Fibroblast of skin of left biceps (primary cell): ENCODE measurements at places on chromosomes 13 and 19.

GRCh38 chr13:61136515-61136914 lies 279.1 kb downstream of the PCDH20 start:
- DNase-seq: no peak

- no peak for DNase-seq
These were observed 375.5 kb upstream of the SLITRK5 start for GRCh38 chr13:87295636-87296035.

DNA sequence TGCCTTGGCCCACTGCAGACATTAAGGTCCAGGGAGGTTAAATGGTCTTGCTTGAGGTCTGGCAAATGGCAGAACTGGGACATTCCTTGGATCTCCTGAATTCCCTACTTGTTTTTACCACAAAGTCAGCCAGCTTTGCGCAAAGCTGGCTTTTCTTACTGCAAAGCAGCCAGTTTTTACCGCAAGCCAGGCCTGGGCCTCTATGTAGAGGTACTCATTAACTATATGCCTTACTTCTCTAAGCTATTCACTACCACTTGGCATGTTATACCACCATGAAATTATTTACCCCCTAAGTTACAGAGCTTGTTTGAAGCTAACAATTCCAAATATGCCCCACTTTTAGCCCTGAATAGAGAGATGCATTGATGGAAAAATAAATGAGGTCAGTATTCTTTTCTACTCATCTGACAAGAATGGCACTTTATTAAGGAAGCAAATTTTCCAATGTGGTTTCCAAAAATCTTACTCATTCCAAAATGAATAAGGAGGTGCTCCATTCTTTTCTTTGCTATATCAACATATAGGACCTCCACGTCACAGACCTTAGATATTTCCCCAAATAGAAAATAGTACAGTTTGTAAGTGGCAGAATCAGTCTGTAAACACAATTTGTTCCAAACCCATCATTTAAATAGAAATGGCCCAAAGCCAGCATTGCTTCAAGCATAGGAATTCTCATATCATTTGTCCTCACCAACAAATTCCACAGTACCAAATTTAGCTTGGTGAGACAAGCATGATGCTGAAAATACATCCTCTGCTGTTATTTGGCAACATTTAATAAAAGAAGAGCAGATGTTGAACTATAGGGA lies 143.9 kb upstream of the TSC22D1 start:
- DNase-seq: peak; percentile 81

DNA sequence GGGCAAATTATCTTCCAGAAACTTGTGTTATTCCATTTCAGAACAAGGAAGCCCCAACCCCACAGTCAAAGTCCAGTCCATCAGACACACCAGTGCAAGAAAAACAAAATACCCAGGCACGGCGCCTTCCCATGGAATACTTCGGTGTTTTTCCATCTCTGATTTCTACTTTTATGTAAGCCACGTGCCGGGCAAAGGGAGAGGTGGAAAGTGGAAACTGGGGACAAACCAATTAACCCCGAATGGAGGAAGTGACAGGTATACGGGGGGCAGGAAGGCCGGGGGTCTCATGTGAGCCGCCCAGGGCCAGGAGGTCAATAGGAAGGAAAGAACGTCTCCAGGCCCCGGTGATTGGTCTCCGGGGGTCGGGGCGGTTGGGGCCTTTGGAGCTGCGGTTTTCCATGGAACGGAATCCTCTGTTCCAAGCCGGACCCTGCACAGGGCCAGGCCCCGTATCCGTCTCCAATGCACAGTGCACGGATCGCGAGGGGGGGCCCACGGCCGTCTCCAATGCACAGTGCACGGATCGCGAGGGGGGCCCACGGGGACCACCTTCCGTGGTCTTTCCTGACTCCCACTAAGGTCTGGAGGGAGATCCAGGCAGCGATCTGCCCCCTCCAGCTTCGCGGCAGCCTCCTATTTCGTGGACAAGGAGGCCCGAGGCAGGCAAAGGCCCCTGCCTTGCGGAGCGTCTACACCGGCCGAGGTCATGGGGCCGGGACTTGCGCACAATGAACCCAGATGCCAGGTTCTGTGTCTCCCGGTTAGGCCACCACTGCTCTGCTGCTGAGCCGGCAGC lies 79.7 kb downstream of the GADD45B start:
- DNase-seq: no peak

DNA sequence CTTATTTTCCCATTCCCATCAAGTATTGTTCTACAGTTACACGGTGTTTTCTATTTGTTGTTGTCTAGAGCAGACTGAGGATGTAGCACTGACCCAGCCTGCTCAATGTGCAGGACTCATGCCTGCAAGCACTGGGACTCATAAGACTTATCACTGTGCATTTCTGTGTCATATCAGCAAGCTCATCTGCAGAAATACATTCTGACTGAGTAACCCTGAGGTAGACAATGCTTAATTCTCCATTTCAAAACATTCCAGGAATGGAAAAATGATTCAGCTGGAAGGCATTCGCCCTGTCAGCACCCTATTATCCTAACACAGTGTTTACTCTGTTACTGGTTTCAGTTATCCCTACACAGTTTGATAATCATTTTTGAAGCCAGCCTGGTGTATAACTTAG lies 2506.4 kb downstream of the PCDH9 start:
- DNase-seq: peak; percentile 91

GRCh38 chr13:51267622-51268021 lies 45.4 kb downstream of the FAM124A start:
- no peak for DNase-seq

- DNase-seq: no peak
These were observed at the start of gene SPTBN4 for GRCh38 chr19:40466985-40467734. TSS of gene SPTBN4 (plus strand) at chr19:40467001. CDS start at chr19:40472622, 5,621 bp downstream.

DNA sequence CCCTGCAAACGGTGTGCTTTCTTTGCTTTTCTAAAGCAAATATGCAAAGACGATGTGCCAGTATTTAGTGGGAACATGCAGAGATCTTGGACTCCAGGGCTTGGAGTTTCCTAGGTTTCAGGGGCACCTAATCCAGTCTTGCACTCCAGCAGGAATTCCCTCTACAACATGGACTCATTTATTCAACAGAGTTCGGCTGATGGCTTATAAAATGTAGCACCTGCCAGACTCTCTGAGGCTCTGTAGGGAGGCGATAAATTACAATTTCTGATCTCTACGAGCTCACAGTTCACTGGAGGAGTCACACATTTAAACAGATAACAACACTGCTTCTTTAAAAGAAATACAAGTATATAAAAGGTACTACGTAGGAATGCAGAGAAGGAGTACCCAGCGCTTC lies 143.7 kb downstream of the FGF9 start:
- no peak for DNase-seq

DNA sequence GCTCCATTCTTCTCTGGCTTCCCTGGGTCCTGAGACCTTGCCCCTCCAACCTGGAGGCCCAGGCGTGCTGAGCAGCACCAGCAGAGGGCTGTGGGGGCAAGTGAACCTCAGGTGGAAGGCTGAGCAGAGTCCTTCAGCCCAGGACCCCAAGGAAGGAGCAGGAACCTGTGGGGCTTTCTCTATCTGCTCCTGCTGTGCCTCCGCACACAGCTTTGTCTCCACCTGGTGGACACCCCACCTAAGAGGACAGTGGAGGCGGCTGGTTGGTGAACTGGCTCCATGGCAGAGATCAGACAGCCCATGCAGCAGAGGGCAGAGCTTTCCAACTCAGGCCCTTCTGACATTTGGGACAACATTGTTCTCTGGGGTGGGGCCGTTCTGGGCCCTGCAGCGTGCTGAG lies 19.7 kb downstream of the ZFR2 start:
- DNase-seq: no peak

DNA sequence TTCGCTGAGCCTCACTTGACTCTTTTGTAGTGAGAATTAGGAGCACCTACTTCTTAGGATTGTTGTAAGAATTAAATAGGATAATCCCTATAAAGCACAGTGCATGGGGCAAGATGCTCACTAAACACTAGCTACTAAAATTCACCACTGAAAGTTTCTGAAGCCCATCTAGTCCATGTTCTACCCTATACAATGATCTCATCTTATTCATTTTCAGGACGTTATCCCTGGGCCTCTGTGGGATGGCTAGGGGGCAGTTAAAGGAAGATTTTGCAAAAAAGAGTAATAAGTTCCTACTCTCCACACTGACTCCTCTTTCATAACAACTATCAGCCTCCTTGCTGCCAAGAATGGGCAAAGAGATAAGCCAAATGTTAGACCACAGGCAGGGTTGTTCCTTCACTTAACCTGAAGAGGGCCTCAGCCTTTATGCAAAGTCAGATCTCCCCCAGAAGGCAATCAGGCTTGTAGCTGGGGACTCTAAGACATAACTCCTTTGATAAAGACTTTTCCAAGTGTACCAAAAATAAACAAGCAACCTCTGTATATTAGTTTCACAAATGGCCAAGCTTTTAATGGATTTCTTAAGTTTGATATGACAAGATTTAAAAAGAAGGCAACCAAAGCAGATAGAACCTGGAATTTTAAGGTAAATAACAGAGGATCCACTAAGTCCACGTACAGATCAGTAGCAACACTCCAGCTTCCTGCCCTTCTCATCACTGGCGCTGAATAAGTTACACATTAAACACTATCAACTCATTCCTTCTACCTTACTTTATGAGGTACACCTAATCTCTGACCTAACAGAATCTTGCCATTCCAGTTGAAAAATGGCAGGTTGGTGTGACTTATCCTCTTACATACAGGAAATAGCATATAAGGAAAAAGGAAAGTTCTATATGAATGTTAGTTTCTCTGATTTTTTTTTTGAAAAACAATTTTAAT lies 44.4 kb downstream of the ELF1 start:
- DNase-seq: no peak

DNA sequence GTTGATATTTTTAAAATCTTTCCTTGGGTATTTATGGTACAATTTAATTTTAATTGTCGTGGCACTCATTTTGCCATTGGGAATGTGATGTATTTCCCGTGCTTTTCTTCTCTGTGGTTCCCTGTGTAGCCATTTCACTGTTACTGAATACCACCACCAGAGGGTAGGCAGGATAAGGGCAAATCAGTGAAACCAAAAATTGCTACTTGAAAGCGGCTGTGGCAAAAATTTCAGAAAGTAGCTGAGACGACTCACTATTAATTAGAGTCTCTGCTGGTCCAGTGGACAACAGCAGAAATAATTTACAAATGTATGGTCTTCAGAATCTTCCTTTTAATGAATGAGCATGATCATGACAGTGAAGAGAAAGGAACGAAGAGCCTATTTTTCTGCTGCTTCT lies 34.4 kb upstream of the MIR17HG start:
- DNase-seq: no peak

DNA sequence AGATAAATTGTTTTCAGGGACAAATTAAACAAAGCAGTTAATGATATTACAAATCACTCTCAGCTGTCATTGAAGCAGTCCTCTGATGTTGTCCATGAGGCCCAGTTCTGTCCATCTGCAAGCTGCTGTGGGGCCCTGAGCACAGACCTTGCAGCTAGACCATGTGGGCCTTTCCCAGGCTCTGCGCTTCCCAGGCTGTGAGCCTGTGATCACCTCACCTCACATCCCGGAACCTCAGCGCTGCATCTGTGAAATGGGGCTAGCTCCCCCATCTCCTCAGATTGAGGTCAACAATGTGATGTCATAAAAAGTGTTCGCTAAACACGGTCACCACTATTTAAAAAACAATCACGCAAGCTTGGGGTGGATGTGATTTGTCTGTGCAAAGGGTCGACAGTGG lies 51.9 kb upstream of the UQCRFS1 start:
- DNase-seq: no peak

DNA sequence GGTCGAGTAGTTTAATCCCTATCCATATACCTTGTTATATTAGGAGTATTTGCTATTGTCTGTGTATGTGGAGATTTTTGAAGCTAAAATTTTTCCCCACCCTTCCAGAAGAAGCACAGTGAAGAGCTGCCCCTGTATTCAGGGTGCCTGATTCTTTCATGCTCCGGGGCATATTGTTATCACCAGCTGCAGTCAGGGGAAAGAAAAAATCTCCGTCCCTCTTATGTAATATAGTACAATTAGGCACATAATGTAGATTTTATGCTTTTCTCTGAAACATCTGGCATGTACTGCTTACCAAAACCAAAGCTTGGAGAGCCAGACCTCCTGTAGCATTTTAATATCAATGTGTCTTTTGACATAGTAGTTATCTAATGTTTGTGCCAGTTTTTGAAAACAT lies 214.9 kb upstream of the EDNRB start:
- no peak for DNase-seq

GRCh38 chr13:37163641-37164265 lies 58.3 kb upstream of the CSNK1A1L start:
- DNase-seq: peak; percentile 45

DNA sequence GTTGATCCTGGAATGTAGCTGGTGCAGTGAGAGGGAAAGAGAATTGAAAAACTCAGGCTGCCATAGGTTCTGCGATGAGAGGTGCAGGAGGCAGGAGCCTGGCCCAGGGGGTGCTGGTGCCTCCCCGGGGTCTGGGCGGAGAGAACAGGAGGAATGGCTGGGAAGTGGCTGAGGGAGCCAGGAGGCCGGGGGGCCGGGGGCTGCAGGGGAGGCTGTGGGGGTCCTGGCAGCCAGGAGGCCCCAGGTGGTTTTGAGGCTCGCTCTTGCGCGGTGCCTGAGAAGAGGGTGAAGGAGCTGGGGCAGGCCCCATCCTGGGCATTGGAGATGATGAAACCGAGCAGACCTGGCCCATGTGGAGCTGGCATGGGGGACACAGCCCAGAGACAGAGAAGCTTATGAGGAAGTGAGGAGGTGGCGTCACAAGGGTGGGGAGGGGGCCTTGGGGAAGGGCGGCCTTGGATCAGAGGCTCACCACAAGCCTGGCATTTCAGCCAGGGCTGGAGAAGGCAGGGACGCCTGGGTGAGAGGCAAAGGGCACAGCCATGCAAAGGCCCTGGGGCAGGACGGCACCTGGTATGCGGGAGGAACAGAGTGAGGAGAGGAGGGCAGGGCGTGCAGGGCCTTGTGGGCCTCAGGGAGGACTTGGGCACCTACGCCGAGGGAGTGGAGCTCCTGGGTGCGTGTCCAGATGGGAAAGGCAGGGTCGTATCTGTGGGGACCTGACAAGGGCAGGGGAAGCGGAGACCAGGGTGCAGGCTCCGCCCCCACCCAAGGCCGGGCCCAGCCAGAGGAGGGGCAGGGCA lies 1.3 kb upstream of the TEKTIP1 start:
- DNase-seq: no peak

GRCh38 chr19:3790941-3791340 lies 4.8 kb upstream of the MATK start:
- DNase-seq: no peak

DNA sequence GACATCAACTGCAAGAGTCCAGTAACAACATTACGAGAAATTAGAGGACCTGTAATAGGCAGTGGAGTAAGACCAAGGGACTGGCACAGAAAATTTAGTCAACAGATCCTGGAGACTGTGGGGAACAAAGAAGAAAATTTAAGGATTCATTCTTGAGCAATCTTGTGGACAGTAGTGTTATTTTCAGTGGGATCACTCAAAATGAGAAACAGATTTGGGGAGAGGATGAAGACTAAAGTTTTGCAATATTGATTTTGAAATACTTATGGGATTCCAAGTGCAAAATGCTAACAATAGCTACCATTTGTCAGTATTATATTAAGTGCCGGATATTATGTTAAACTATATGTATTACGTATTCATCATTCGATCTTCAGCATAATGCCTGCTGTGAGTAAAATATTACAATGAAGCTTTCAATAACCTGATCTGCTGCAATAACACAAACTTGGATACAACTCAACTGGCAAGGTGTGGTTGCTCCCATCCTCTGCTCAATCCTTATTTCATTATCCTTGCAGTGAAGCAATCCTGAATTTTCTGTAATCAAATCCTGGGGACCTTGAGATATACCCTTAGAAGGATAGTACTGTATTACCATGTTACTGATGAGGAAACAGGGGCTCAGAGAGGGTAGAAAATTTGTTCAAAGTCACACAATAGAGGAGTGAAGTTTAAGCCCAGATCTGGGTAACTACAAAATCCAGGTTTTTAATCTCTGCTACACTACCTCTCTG lies 84.2 kb downstream of the SACS start:
- DNase-seq: peak; percentile 57

GRCh38 chr19:56623006-56623405 lies 20.0 kb upstream of the SMIM17 start:
- no peak for DNase-seq
